ENCODE measurements at places on chromosomes 3 and 15.

GRCh38 chr3:42403737-42404136 is 6.7 kb downstream of the LYZL4 start:
- no peak for DNase-seq

GRCh38 chr3:58038675-58039292 is 30.6 kb downstream of the FLNB start:
- DNase-seq: no peak

- no peak for DNase-seq
Measured at GRCh38 chr3:148931574-148931973, 59.8 kb upstream of the GYG1 start.

GRCh38 chr3:195274259-195274966 is 3.5 kb upstream of the XXYLT1 start:
- no peak for DNase-seq

- DNase-seq: no peak
Measured at GRCh38 chr15:28002136-28002861, 96.8 kb downstream of the OCA2 start.

DNA sequence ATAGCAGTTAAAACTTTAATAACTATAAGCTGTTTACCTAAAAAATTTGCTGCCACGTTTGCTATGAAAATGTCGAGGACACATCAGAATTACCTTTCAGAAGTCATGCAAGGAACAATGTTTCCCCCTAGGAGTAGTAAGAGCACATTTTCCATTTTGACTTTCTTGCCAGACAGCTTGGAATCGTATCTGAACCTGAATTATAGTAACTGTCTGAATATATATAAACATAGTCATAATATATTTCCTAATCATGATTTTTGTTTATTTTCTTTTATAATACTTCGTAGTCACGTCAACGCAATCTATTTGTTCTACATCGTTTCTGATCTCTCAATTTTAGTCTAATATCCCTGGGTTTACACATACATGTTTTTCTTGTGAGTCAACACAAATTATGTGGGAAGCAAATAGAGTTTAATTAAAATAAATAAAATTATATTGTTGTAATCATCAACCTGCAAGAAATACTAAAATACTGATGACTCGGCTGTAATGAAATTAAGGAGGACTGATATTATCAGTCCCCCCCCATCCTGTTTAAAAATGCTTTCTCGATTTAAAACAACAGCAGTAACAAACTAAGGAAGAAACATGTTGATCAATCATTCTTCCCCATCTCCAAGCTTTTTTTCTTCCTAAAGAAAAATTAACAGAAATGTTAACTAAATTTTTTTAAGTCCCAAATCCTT is 78.4 kb downstream of the MME start:
- DNase-seq: no peak

DNA sequence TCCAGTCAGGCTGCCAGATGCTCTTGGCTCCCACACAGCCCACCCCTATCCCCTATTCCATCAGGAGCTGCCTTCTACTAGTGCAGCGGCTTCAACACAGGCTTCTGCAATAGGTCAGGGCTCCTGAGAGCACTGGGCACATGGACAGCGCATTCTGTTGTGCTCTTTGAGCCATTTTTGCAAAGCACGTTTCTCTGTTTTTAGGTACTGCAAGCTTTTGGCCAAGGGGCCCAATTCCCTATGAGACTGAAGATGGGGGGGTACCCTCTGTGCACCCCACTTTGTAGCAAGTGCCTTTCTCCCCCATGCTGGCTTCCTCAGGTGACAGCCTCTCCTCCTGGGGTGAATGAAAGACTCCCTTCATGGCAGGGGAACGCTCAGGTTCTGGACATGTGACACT is 31.2 kb downstream of the CHDH start:
- no peak for DNase-seq

DNA sequence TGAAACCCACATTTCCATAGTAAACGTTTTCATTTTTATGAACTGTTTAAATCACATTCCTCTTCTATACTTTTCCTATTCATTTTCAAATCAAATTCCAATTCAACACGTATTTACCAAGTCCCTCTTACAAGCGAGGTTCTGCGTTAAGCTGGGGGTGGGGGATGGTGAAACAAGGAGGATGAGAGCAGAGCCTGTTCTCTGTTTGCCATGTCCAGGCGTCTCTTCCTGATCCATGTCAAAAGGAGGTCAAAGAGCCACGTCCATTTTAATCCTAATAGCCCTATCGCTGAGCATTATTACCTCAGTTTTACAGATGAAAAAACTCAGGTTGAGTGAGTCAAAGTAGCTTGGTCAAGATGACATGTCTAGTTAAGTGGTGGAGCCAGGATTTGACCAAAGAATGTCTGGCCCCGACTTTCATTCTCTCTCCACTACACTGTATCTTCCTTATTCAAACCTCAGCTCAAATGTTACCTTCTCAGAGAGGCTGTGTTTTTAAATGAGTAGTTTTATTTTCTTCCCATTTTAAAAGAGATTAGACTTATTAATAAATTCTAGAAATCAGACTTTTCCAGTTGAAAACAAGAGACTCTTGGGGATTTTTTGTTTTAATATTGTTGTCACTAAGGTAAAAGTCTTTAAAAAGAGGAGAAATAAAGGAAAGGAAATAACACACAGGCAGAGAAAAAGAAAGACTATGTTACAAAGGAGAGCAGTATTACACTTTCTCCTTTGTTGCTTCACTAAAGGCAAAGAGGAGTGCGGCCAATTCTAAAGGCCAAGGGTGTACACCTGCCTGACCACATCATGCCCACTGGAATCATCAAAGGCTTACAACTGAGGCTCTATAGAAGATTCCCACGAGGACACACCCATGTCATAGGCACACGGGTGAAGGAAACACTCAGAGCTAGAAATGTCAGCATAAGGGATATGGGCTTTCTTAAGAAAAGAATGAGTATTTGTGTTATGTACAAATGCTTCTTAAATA is 42.4 kb downstream of the MYO5A start:
- no peak for DNase-seq

GRCh38 chr3:157081626-157082210 is 78.2 kb downstream of the CCNL1 start:
- no peak for DNase-seq

DNA sequence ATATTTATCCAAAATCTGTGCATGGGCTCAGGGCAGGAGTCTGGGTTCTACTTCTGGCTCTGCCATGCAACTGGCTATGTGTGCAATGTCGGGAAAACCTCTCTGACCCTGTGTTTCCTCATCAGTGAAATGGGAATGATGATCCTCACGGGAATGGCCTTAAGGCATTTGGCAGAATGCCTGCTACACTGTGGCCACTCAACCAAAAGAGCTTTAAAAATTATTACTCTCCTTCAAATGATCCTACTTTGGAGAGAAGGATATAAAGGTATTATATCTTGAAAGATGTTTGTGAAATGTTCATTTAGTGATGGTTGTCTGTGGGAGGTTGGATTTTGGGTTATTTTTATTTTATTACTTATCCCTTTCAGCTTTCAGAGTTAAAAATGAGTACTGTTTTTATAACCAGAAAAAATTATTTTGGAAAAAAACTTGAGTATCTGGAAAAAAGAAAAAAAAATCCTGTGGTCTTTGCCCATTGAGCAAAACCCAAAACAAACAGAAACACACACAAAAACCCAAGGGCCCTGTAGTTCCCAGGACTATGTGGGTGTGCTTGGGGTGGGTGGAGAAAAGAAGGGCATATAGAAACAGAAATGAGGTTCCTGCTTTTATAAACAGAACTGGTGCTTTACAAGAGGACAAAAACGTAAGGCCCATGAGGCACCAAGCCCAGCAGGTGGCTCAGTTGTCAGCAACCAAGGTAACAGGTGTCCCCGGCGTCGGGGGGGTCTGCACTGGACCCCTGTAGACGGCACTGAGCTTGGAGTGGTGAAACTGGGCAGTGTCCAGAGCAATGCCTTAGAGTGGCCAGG is 22.0 kb downstream of the RGMA start:
- DNase-seq: no peak

GRCh38 chr15:85302271-85302670 is 78.1 kb upstream of the AKAP13 start:
- no peak for DNase-seq

DNA sequence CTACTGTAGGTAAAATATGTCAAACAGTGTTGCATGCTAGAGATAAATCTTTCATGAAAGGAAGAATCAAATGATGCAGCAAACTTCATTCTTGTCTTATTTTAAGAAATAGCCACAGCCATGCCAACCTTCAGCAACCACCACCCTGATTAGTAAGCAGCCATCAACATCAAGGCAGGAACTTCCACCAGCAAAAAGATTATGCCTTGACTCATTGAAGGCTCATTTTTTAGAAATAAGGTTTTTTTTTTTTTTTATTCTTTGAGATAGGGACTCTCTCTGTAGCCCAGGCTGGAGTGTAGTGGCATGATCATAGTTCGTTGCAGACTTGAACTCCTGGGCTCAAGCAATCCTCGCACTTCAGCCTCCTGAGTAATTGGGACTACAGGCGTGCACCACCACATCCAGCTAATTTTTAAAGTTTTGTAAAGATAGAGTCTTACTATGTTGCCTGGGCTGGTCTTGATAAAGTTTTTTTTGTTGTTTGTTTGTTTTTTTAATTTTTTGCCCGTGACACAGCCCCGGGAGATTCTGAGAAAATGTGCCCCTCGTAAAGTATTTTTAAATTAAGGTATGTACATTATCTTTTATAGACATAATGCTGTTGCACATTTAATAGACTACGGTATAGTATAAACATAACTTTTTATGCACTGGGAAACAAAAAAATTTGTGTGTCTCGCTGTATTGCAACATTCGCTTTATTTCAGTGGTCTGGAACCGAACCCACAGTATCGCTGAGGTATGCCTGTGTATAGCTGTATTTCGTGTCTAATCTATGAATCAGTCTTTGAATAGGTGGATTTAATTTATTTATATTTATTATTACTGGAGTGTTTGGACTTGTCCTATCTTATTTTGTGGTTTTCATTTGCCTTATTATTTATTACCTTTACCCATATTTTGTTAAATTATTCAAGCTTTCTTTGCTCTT is 23.3 kb downstream of the SNRK start:
- no peak for DNase-seq
